Activated naive CD4-positive, alpha-beta T cell treated with anti-CD3 and anti-CD28 coated beads for 36 hours (primary cell): ENCODE measurements at places on chromosomes 11 and 22.
A peak's percentile ranks its signal among the peaks of the same experiment; 100 is the strongest.

DNA sequence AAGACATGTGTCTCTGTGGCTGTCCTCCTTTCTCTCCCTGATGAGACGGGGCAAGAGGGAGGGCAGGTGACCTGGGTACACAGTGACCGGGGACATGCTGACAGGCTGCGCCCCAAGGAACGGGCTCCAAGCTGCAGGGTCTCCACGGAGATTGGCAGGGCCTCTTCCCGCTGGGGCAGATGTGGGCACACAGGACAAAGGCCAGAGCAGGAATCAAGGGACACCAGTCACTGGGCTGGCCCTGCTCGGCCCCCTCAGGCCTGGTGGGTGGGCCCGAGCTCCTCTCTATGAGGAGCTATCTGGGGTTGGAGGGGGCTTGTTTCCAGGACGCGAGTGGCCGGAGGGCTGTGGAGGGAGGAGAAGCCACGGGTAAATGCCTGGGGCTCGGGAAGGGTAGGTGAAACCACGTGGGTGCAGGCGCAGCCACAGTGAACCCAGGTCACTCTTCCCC lies 11.2 kb downstream of the PNPLA5 start:
- no peak for DNase-seq

- no peak for DNase-seq
Observed at GRCh38 chr11:45828996-45829395, 18.3 kb upstream of the CRY2 start.

DNA sequence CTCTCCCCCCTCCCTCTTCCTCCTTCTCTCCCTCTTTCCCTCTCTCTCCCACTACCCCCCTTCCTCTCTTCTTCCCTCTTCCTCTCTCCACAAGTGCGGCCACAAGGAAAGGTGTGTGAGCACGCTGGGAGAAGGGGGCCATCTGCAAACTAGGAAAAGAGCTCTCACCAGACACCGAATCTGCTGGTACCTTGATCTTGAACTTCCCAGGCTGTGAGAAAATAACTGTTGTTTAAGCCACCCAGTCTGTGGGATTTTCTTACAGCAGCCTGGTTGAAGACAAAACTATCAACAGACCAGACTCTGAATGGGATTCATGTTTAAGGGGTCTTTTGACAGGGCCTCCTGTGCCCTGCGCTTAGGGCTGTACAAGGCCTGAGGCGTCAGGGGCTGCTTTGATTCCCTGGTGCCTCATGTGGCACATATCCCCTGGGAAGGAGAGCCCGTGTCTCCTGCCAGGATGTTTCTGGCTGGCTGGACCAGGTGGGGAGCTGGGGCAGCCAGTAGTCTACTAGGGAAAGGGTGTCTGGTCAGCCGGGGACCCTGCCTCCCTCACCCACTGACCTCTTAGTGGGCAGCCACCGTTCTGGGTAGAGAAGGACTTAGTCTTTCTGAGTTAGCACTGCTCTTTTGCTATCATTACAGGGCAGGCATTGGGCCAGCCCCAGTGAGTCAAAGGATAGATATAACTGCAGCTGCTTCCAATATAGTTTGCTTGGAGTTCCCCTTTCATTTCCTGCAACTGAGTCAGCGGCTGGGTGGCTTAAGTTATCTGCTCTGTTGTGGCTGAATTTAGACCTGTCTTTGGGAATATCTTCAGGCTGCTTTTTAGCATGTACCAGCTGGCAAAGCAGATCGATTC lies 6.2 kb downstream of the PANX1 start:
- DNase-seq, result peak; percentile 78

DNA sequence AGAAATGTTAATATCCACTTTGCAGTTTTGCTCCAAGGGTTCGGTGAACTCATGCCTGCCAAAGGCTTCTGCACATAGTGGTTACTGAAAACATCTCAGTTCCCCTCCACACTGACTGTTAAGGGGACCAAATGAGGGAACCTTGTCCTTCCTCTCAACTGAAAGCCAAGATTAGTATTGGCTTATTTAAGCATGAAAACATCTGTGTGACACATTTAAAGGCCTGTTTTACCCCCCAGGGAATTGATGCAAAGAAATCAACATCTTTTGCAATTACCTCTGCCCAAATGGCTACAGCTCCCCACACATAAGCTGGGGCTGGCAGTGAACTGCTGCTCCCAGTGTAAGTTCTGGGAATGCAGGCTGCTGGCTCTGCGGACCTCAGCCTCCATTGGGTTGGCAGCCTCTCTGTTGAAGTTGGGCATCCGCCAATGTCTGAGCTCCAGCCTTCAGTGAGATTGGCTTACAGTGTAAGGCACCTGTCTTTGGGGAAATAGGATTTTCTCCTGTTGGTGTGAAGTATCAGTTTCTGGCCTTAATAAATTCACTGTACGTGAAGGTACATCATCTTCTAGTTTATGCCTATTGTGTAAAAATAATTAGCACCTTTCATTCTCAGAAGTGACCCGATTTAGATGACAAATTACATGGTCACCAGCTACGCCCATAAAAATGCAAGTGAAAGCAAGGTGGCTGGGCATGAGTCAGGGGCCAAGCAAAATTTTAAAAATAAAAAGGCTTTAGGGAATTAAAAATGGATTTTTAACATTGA lies 213.4 kb upstream of the SYN3 start:
- no peak for DNase-seq

DNA sequence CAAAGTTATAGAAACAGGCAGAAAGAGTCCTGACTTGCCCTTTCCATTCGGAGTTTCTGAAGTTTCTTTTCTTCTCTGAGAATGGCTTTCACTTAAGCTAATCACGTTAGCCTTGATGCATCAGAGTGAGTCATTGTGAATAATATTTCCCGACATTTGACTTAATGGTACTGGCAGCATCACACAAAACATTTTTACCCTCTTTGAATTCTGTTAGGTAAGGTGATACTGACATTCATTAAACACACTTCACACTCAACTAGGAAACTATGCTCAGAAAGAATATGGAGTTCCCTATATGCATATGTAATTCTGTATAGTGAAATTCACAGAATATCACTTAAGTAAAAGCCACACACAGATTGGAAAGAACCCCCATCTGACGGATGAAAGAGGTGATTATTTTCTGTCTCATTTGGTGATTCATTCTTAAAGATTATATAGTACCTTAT lies 120.8 kb upstream of the ARHGAP20 start:
- no peak for DNase-seq

DNA sequence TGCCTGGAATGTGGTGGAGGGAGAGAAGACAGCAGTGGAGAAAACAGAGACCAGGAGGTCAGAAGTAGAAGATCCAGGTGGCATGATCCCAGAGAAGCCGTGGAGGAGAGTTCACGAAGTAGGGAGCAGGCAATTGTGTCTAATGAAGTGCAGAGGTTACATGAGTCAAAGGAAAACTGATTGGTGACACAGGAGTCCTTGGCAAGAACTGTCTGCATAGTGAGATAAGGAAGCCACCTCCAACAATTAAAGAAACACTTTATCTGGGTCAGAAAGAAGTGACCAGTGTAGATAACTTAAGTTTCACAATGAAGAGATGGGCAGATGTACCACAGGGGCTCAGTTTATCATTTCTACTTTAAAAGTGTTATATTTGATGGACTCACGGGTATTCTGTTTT lies 57.0 kb upstream of the PTH start:
- DNase-seq, result no peak

DNA sequence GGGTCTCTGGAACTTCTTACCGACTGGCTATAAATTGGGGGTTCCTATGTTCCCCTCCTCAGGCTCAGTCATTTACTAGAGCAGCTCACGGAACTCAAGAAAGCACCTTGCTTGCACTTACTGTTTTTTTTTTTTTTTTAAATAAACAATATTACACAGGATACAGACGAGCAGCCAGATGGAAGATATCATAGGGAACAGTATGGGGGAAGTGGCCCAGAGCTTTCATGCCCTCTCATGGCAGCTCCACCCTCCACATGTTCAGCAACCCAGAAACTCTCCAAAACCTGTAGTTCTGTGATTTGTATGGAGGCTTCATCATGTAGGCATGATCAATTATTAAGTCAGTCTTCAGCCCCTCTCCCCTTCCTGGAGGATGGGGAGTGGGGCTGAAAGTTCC lies 7.5 kb downstream of the UVRAG start:
- DNase-seq, result no peak

DNA sequence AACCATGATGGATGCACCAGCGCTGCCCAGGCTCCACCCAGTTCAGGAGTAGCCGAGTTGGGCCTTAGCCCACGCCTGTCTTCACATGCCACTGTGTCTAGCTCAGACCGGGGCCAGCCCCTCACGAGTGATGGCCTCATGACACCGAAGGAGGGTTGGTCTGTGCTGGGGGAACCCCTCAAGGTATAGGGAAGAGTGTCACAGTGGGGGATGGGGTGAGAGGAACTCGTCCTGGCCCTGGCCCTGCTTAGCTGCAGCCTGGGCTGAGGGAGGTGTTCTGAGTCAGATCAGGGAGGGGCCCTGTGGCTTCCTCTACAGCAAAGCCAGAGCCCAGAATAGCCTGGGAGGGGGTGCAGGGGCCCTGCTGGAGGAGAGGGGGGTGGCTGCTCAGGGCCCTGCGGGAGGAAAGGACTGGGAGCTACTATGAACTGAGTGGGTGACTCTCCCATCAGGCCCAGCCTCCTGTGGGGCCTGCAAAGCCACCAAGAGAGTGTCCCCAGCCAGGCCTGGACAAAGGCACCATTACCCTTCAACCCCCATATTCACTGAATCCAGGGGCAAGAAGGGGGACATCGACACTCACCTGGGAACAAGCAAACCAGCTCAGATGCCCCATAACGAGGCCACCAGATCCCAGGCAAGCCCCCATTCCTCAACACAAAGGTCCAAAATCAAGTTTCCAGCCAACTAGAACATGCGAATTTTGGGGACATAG lies 41.2 kb downstream of the IGLL5 start:
- DNase-seq, result peak; percentile 82

DNA sequence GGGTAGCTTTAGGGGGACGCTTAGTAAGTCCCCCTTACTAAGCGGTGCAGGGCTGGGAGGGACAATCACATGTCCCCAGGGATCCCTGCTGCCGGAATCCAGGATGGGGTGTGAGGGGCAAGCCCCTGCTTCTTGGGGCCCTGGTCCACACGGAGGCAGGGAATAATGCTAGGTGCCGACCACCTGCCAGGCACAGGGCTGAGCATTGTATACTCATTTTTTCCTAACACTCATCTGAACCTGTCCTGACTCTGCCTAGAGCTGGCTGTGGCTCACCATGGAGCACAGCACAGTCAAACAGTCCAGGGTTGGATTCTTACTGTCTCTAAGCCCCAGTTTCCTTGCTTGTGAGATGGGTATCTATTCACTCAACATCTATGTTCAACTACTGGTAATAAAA lies 1.4 kb upstream of the LTBP3 start:
- no peak for DNase-seq

GRCh38 chr22:17161991-17162390 lies 2.9 kb upstream of the HDHD5 start:
- DNase-seq, result no peak

- no peak for DNase-seq
Observed at GRCh38 chr11:68140496-68141245, 19.5 kb upstream of the CHKA start.

DNA sequence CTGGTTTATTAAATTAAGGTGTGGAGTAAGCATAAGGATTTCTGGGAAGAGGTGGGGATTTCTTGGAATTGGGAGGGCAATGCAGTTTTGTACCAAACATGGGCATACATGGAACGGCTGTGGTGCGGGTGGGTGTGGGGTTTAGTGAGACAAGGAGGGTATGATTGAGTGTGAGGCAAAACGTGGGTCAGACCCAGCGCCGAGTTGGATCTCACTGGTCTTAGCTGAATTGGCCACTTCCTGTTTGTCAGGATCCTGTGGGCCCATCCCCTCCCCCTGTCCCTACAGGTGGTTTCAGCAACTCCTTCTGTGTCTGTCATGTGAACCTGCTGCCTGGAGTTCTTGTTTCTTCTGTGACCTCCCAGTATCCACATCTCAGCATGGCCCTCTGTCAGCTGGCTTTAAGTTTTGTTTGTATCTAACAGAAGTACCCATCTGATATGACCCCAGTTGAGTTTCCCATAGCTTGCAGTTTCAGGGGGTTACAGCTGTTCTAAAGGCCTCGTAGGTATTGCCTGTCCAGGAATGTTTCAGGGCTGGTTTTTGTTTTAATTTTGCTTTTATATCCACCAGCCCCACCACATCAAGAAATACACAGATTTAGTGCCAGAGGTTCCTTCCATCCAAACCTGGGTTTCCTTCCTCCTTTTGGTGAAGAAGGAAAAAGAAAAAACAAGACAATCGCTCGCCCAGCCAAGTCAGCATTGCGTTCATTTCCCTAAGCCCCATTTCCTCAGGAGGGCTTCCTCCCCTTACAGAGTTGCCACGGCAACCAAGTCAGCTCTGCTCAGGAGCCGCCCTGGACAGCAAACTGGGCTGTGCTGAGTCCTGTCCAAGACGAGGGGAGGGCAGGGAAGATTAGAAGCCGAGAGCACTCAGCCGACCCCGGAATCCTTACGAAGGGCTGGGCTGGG lies 6.0 kb downstream of the APOL1 start:
- peak; percentile 33 for DNase-seq

DNA sequence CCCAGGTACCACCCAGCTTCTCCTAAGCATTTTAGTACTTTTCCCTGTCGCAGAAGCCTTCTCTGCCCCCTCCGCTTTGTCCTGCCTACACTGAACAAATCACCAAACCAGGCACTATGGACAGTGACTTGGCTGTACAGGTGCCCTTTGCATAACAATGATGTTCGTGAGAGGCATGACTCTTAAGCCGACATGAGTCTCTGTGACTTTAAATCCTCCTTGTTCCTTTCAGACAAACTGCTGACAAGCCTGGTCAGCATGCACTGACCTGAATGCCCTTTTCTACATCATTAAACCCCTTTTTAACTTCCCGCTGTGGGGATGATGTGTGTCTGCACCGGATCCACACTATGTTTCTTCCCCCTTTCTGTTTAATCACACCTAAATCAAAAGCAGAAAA lies 16.6 kb downstream of the CAVIN3 start:
- no peak for DNase-seq

GRCh38 chr11:117511483-117511930 lies 183.9 kb downstream of the CEP164 start:
- DNase-seq, result no peak

- DNase-seq, result no peak
Observed at GRCh38 chr11:57444362-57445121, 15.8 kb upstream of the RTN4RL2 start.

- DNase-seq, result no peak
Observed at GRCh38 chr11:106369224-106369623, 291.8 kb downstream of the AASDHPPT start.

DNA sequence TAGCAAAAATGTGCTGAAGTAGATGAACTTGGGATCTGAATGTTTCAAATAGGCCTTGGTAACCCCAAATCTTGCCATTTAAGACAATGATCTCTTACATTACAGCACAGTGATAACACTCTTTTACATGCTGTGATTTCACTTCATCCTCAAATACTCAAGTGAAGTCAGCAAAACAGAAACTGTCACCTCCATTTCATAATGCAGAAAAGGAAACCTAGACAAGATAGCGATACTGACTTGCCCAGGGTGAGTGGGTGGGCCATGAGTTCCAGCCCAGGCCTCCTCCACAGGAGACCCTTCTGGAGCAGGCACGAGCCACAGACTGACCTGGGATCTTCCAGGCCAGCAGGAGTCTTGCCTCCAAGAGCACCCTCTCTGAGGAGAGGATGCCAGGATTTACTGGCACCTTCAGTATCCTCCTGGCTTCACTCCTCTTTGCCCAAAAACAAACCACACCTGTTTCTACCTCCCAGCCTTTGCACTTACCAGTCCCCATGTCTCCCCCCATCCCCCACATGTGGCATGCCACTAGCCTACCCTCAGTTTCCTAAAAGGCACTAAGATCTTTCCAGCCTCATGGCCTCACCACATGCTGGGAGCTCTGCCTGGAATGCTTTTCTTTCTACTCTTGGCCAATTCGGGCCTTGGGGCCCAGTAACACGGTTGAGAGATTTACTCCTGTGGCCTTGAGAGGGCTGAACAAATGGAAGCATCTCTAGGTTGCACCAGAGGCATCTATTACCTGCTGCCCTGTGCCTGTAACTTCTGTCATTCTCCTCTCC lies 1.9 kb upstream of the DGAT2 start:
- DNase-seq, result peak; percentile 36

GRCh38 chr11:133911171-133911570 lies 45.6 kb downstream of the IGSF9B start:
- no peak for DNase-seq
